CD4-positive, alpha-beta T cell treated with Interleukin-4 for 1 hour (primary cell): ENCODE measurements at places on chromosomes 2 and 18.

DNA sequence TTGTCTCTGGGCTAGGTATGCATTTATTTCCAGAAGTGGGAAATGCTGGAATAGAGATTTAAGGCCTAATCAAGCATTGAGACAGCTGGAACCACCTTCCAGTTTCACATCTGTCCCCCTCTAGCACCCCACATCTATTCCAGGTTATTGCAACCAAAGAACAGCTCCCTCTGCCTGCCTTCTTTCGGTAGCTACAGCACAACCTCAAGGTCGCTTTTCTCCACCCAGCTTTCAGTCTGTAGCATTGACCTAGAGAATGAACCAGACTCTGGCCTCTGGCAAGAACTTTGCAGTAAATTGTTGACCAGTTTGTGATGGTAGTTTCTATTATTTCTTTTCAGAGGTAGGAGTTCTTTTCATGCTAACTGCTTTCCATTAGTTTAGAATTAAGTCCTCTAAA, 484.2 kb downstream of the DLGAP1 start:
- DNase-seq: no peak

DNA sequence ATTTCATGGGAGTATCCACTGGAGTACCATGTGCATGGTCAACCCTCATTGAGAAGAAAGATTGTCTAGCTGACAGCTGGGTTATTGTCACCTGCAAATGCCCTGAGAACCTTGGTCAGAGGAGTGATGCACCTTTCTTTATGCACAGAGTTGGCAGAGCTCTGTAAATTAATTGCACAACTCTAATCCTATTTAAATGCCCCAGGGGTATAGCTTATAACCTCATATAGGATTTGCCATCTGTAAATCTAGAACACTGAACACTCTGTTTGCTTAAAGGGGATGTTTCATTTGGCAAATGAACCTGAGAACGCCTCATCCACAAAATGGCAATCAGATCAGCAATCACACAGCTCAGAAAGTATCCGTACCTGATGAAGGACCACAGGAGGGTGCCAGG, 71.8 kb upstream of the SP5 start:
- no peak for DNase-seq

GRCh38 chr2:105373344-105373781, 25.5 kb downstream of the FHL2 start:
- no peak for DNase-seq

GRCh38 chr18:56062931-56063330, 474.9 kb upstream of the TCF4 start:
- DNase-seq: no peak

DNA sequence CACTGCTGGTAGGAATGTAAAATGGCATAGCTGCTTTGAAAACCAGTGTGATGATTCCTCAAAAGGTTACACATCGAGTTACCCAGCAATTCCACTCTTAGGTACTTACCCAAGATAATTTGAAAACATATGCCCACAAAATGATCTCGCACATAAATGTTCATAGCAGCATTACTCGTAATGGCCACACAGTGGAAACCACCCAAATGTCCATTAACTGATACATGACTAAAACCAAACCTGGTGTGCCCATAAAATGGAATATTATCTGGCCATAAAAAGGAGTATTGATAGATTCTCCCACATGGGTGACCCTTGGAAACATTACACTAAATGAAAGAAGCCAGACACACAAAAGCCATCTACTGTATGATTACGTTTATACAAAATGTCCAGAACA, 70.4 kb downstream of the ALPK2 start:
- no peak for DNase-seq

- no peak for DNase-seq
These were observed 12.8 kb upstream of the IHH start for GRCh38 chr2:219073413-219074129.
